ENCODE measurements at places on chromosomes 11 and 22.
A peak's percentile ranks its signal among the peaks of the same experiment; 100 is the strongest.

- DNase-seq, result no peak
Observed at GRCh38 chr11:118142081-118142480, 10.5 kb downstream of the SCN4B start.

- DNase-seq, result no peak
Observed at GRCh38 chr11:128759597-128759996, 65.7 kb downstream of the FLI1 start.

DNA sequence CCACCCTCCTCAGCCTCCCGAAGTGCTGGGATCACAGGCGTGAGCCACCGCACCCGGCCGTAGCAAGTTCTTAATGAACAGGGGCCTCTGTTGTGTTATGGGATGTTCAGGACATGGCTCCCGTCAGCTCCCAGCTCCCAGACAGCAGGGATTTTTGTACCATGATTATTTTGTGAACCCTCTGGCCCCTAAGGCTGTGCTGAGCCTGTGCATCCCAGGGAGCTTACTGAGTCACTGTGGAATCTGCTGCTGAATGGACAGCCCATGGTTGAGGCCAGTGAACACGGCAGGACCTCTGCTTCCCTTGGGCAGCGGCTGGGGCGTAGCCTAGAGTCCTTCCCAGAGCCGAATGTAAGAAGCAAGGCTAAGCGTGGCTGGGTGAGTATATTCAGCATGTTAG is 245.2 kb downstream of the NTM start:
- DNase-seq, result no peak

GRCh38 chr22:48504519-48505140 is 1323.0 kb downstream of the BRD1 start:
- DNase-seq, result no peak

- peak; percentile 31 for DNase-seq
Observed at GRCh38 chr11:124717786-124718651, 21.7 kb upstream of the NRGN start.

- no peak for DNase-seq
Observed at GRCh38 chr11:81237139-81237538, 1496.5 kb downstream of the FAM181B start.

GRCh38 chr11:112211536-112211935 is 14.7 kb upstream of the PTS start:
- DNase-seq, result no peak

GRCh38 chr11:123567466-123567865 is 87.0 kb downstream of the SCN3B start:
- DNase-seq, result no peak

- no peak for DNase-seq
Observed at GRCh38 chr11:11192541-11192940, 160.5 kb downstream of the CSNK2A3 start.

GRCh38 chr22:30290342-30291057 is 1.2 kb upstream of the CASTOR1 start:
- DNase-seq, result no peak

- DNase-seq, result no peak
Observed at GRCh38 chr22:49975543-49976389, 15.2 kb downstream of the PIM3 start.

GRCh38 chr22:24432059-24432853 is 4.9 kb downstream of the ADORA2A start:
- no peak for DNase-seq

DNA sequence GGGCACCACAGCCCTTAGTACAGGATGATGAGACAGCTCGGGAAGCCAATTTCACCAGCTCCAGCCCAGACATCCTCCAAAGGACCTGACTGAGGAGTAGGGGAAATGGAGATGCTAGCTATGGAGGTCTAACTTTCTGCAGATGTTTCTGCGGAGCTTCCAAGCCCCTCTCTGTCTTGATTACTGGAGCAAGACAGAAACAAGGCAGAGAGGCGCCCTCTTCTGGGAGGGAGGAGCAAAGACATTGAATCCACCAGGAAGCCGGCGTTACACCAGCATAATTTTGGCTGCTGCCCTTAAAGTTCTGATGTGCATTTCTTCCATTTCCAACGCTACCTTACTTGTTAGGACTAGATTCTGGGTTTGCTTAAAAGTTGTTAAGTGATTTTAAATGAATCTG is 107.3 kb upstream of the HSD17B12 start:
- DNase-seq, result no peak

- DNase-seq, result no peak
Observed at GRCh38 chr11:126380909-126381308, 25.4 kb downstream of the ST3GAL4 start.

DNA sequence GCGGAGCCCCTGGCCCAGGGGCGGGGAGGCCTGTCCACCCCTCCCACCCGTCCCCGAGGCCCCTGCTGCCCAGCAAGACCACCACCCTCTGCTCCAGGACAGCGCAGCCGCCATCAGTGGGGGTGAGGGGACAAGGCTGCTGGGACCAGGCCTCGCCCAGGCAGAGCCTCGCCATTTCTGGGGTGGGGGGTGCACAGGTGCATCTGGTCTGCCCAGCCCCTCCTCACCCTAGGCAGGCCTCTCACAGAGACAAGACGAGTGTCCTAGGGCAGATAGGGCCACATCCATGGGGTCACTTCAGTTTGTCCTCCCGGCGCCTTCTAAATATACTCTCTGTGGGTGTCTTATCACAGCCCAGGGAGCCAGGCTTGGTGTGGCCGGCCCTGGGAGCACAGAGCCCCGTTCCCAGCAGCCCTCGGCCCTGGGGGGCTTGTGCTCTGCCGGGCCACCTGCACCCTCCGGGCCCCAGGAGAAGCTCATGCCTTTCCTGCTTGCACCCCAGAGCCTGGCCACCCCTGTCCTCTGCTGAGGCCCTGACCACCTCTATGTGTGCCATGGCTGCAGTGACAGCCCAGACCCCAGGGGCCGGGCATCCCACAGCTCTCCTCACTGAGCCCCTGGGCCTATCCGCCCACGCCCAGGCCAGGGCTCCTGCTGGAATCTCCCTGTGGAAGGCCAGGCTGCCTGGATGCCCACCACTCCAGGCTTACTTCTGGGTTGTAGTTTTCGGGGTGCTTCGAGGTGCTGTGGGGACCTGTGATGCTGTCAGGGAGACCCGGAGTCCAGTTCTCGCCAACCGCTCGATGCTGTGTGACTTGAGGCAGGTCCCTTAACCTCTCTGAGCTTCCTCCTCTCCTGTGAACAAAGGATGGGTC is 70.8 kb downstream of the KCNQ1 start:
- DNase-seq, result no peak

DNA sequence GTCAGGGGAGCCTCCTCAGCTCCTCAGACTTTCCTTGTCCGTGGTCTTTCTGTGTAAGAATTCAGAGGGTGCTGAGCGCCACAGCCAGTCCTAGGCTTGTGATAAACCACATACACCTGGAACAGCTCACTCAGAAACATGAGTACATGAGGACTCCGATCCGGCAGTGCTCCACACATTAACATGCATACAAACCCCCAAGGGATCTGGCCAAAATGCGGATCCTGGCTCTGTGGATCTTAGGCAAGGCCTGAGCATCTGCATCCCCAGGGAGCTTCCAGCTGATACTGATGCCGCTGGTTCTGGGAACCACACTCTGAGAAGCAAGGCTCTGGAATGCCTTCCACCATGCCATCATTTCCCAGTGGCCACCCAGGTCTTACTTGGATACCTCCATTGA is 20.6 kb upstream of the OPCML start:
- no peak for DNase-seq

GRCh38 chr11:65488273-65489034 is 10.4 kb upstream of the MALAT1 start:
- DNase-seq, result no peak

- DNase-seq, result no peak
Observed at GRCh38 chr11:65492637-65493366, 6.0 kb upstream of the MALAT1 start.

DNA sequence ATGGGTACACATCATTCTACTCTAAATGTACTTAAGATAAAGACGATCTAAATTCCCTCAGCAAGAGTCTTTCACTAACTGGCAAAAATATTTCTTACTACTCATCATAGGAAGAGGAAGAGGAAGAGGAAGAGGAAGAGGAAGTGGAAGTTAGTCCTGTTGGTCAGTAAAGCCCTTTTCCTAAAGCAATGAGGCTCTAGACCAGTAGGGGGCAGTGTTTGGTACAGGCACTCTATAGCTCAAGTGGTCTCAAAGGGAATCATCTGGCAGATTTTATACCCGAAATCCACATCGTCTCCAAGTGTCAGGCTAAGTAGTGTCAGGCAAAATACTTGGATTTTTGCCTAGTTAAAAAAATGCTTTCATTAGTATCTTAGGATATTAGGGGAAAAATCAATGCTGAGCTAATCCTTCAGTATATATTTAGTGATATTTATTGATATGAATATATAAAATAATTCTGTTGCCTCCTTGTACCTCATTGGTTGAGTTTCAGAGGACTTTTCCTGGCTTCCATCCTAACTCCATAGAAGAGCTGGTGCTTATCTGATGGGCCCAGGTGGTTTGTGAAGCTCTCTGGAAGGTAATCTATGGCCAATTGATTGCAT is 7.7 kb downstream of the BLID start:
- no peak for DNase-seq

DNA sequence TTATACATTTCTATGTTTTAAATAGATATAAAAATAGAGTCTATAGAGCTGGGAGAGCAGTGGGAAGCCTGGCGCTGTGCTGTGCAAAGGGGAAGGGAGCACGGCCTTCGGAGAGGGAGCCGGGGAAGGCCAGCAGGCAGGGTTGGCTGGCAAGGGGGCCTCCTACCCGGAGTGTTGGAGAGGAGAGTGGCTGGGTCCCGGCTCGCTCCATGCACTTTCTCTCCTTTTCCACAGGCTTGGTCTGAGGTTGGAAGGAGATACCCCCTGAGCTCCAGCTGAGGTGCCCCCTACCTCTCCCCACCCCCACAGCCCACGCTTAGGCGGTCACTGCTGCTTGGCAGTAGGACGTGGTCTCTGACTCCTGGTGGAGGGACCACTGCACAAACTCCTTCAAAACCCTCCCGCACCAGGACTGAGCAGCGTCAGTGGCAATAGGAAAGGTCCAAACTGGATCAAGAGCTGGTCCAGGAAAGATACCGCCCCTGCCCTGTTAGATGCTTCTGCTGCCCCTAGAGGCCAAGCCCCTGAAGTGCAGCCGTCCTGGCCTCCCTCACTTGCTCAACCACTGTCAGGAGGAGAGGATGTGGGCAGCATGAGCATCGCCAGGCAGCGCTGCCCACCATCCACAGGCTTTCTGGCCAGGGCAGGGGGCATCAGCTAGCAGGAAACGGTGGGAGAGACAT is 52.9 kb downstream of the SYT13 start:
- peak; percentile 65 for DNase-seq

DNA sequence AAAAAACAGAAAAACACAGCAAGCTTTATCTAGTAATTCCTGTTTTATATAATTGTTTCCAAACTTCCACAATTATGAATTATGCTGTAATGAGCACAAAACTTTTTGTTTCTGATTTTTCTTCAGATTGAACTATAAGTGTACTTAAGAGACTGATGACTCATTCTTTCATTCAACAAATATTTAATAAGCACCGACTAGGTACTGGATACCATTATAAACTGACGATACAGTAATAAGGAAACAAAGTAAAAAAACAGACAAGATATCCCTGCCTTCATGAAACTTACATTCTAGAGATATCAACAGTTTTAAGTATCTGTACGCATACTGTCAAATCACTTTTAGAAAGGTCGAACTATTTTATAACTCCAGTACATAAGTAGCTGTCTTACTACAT is 78.6 kb downstream of the ME3 start:
- no peak for DNase-seq

GRCh38 chr11:85810521-85810870 is 445 bp downstream of the SYTL2 start:
- no peak for DNase-seq

DNA sequence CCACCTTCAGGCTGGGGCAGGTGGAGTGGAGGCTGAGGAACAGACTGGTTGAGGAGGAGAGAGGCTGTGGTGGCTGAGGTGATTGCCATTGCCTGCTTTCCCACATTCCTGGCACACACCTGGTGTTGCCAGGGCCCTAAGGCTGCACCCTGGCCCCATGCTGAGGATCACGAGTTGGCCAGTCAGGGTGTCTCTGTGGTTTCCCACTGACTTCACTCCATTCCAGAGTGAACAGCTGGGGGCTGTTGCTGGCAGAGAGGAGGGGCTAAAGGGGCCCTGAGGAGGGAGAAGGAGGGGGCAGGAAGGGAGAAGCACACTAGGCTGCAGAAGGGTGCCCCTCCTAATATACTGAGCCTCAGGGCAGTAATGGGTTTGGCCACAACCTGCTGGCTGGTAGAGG is 1.8 kb downstream of the TMEM86A start:
- no peak for DNase-seq

DNA sequence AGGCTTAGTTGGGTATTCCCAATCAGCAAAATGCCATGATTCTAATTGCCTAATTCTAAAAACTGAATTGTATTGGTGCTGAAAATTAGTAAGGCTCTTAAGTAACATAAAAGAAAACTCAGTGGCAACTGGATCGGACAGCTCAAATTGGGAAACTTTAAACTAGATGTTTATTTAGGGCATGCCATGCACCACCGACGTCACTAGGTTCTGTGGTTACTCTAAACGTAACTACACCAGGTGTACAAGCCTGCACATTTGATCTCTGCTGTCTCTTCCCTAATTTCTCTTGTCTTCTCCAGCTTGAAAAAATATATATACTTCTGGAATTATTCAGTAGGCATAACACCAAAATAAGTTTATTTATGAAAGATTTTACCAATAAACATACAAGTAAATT is 378.2 kb downstream of the DCDC1 start:
- DNase-seq, result no peak

GRCh38 chr11:63791495-63792167 is 21.6 kb upstream of the SPINDOC start:
- no peak for DNase-seq

- DNase-seq, result no peak
Observed at GRCh38 chr11:73889536-73889935, 12.7 kb downstream of the PAAF1 start.

DNA sequence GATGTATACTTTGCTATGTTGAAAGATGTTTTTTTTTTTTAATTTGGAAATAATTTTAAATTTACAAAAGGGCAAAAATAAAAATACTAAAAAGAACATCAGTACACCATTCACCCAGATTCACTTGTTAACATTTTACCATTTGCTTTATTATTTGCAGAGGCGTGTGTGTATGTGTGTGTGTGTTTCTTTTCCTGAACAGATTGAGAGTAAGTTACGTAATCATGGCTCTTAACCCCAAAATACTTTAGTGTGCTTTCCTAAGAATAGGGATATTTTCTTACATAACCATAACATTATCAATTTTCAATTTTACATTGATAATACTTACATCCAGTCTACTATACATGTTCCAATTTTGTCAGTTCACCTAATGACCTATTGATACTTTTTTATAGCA is 91.5 kb upstream of the HORMAD2 start:
- no peak for DNase-seq

- DNase-seq, result no peak
Observed at GRCh38 chr11:70878366-70878765, 374.0 kb downstream of the SHANK2 start.

DNA sequence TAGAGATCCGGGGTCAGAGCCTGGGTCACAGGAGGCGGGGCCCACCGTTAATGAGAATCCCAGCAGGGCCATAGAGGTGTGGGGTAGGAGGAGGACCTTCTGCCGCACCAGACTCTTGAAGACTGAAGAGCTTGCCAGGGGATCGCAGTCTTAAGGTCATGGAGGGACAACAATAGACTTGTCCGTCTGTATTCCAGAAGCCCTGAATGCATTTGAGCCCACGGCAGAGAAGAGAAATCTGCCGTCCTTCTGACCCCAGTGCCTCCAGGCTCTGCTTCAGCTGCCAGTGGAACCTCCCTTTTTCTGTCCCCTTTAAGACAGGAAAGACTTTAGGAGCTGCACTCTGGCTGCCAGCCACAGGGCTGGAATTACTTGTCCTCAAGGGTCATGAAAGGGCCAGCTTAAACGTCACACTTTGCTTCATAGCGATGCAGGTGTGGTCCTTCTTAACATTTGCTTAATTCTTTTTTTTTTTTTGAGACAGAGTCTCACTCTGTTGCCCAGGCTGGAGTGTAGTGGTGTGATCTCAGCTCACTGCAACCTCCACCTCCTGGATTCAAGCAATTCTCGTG is 15.5 kb upstream of the ST3GAL4 start:
- no peak for DNase-seq
